ENCODE measurements at places on chromosomes 7 and 10.

DNA sequence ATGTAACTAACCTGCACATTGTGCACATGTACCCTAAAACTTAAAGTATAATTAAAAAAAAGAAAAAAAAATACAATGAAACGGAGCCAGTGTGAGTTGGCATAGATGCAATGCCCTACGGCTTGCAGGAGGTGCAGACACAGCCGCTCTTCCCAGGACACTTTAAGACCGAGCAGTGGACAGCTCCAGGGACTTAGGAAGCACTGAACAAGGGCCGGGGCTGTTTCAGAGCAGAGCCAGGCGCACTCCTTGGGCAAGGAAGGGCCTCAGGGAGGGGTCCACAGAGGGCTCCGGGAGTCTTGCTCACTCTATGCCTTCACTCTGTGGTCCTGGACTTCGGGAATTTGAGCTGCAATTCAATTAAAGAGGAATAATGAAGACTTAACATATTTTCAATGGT is 355.3 kb downstream of the TCERG1L start:
- DNase-seq: no peak

GRCh38 chr7:66939325-66939724 is 18.3 kb downstream of the TMEM248 start:
- no peak for DNase-seq

DNA sequence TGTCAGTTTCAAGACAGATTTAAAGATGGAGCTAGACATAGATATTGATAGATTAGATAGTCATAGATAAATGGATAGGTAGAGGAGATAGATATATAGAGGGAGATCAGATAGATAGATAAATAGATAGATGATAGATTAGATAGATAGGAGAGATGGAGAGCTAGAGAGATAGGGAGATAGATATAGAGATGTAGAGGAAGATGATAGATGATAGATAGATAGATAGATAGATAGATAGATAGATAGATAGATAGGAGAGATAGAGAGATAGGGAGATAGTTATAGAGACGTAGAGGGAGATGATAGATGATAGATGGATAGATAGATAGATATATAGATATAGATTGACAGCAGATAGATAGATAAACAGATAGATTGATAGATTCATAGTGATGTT is 1038.8 kb upstream of the AUTS2 start:
- DNase-seq: no peak

- DNase-seq: no peak
Observed at GRCh38 chr10:68560186-68560942, at the start of gene TET1. Gene TET1, plus strand, starts transcription at chr10:68560337. Its CDS starts 12,002 bp downstream, at chr10:68572339.

DNA sequence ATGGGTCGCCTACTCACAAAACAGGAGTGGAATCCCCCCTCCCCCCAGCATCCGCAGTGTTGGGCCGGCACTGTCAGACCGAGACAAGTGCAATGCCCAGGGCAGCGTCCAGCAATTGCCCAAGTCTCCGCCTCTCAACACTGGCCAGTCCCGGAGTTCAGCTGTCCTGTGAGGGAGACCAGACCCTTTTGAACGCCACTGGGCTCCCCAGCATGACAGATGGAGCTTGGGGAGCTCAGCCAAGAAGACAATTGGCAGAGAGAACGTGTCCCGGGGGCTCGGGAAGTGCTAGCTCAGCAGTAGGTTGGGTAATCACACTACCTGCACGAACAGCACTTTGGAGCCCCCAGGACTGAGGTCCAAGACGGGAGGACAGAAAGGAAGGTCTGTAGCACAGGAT is 4.7 kb downstream of the COPS6 start:
- DNase-seq: no peak

DNA sequence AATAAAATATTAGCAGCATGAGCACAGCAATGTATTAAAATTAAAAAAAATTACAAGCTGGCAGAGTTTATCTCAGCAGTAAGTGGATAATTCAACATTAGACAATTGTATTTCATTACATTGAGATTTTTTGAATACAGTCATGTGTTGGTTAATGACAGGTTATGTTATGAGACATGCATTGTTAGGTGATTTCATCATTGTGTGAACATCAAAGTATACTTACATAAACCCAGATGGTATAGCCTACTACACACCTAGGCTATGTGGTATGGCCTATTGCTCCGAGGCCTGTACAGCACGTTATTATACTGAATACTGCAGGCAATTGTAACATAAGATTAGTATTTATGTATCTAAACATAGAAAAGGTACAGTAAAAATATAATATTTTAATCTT is 29.7 kb downstream of the CCDC6 start:
- DNase-seq: no peak

DNA sequence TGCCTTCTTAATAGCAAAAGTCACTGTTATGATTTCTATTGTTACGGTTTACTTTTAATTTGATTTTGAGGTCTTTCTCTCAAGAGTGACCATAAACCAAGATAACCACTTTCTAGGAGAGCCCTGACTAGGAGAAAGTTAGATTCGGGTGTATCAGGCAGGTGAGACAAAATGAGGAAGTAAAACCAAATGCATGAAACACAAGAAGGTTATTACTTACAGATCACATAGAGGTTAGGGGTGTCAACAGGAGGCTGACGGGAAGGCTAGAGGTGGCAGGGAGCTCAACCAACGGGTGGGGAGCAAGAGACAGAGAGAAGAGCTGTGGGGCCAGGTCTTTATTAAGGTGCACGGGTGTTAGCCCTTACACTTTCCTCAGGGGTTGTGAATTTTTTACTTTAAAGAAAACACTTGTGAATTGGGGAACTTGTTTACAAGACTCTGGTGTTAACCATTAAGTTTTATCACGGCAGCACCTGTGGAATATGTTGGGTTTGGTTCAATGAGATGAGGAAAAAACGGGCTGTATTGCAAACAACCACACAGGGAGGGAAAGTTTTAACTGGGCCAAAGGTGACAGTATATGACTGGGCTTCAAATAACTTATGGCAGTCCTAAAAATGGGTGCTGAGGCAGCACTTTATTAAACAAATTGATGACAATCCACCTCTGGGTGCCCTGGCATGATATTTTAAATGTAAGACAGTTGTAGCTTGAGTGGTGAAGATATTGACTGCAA is 154.9 kb downstream of the SDHAF3 start:
- DNase-seq: no peak

DNA sequence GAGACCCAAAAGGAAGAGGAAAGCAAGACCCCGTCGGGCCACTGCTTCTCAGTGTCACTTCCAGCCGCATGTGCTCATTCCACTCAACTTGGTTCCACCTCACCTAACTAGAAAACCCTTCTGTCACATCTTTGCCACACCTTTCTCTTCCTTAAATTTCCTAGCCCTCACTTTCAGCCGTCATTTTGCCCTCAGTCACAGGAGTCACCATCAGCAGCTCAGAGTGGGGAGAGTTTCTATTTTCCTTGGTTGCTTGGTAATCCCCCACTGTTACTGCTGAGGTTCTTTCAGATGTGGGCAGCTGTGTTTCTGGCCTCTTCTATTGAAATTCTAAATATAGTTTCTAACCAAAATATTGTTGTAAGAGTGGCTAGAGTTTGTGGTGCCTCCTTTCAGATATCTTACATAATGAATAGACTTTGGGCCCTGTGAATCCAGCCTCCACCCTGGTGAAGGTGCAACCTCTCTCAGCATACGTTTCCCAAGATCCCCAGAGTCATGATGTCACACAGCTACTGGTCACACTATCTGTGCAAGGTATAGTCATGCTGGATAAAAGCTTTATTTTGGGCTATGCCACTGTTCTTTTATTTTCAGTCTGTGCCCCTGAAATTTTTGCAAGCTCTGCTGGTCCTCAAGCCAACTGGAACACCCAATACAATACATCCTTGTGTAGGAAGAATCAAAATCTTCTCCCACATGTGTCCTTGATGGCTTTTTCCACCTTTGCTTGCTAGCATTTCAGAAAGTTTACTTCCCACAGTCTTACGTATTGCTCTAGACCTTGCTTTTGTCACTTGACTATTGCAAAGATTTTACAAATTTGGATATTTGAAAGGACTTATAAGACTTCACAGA is 9.2 kb downstream of the AGBL3 start:
- no peak for DNase-seq

DNA sequence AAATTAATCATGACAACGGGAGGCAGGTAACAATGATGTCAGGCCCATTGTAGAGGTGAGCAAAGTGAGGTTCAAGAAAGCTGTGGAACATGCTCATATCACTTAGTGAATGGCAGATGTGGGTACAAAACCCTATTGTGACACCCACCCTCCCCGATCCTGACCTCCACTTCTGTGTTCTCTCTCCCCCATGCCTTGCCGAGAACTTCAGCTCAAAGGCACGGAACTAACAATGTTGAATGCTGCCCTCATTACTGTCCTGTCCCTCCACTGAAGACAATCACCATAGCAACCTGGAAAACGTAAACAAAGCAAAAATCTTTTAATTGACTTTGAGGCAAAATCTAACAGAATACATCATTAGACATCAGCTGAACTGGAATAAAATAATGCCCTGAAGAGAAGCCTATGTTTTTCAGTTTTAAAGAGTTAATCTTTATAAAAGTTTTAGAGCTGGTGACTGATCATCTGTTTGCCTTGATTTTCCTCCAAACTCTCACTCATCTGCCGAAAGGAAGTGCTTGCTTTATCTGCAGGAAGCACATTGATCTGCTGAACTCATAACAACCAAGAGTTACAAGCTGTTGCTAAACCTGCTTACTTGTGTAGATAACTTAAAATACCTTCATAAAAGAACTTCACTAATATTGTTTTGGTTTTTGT is 133.6 kb downstream of the CUBN start:
- no peak for DNase-seq

- DNase-seq: no peak
Observed at GRCh38 chr7:115533785-115534184, 496.8 kb downstream of the TFEC start.

GRCh38 chr7:105141068-105141467 is 127.1 kb downstream of the KMT2E start:
- no peak for DNase-seq

DNA sequence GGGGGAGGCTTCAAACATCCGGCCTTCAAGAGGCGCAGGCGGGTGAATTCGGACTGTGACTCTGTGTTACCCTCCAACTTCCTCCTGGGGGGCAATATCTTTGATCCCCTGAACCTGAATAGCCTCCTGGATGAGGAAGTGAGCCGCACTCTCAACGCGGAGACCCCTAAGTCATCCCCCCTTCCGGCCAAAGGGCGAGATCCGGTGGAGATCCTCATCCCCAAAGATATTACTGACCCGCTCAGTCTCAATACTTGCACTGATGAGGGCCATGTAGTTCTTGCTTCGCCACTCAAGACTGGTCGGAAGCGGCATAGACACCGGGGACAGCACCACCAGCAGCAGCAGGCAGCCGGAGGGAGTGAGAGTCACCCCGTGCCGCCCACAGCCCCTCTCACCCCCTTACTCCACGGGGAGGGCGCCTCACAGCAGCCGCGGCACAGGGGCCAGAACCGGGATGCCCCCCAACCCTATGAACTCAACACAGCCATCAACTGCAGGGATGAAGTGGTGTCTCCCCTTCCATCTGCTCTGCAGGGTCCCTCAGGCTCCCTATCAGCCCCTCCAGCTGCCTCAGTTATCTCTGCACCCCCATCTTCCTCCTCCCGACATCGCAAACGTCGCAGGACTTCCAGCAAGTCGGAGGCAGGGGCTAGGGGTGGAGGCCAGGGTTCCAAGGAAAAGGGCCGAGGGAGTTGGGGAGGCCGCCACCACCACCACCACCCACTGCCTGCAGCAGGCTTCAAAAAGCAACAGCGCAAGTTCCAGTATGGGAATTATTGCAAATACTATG is 1.1 kb downstream of the MEPCE start:
- DNase-seq: peak; percentile 39

DNA sequence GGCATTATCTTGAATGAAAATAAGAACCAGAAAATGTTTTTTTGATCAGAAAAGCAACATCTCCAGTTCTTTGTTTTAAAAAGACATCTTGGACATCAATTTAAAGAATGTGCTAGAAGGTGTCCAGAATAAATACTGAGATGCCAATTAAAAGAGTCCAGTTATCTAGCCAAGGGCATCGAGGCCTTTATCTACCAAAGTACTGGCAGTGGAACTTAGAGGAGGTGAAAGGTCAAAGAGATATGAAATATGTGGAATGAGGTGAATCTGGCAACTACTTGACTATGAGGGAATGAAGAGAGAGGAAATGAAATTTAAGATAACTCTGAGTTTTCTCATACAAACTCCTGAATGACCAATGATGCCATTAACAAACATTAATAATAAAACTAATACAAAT is 154.3 kb upstream of the GNAI1 start:
- no peak for DNase-seq

- no peak for DNase-seq
Observed at GRCh38 chr7:14377646-14378266, 388.3 kb upstream of the ETV1 start.

- no peak for DNase-seq
Observed at GRCh38 chr7:155709453-155709852, 65.0 kb downstream of the RBM33 start.

- no peak for DNase-seq
Observed at GRCh38 chr10:73859784-73860491, 14.4 kb downstream of the CAMK2G start.

- DNase-seq: no peak
Observed at GRCh38 chr10:72250666-72251065, 23.1 kb upstream of the DDIT4 start.

DNA sequence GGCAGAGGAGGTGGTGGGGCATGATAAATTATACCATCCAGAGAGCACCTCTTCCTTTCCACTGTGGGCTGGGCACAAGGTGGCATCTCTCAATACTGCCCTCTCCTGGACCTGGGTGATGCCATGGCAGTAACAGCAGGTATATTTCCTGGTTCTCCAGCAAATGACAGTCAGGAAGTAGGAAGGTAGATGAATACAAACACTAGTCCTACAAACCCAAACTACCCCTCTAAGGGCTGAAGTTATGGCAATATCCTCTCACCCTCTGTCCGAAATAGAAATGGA is 1004.9 kb downstream of the KCNMA1 start:
- DNase-seq: no peak

DNA sequence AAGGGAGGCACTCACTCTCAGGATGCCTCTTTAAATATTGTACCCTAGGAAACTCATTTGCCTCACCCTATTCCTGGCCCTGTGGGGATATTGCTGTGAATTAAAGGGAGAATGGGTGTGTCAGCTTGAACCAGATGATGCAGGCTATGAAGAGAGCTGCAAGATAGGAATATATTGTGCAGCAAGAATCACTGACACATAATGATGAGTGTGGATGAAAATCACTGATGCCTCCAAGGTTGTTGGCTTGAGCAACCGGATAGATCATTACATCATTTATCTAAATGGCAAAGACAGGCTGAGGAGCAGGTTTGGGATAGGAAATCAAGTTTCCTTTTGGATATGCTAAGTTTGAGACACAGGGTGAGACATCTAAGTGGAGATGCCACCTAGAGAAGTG is 6.2 kb downstream of the SLC26A4 start:
- DNase-seq: no peak

- DNase-seq: no peak
Observed at GRCh38 chr10:77511498-77512218, 126.0 kb downstream of the KCNMA1 start.

- DNase-seq: no peak
Observed at GRCh38 chr10:95832216-95833041, 75.3 kb upstream of the CC2D2B start.

DNA sequence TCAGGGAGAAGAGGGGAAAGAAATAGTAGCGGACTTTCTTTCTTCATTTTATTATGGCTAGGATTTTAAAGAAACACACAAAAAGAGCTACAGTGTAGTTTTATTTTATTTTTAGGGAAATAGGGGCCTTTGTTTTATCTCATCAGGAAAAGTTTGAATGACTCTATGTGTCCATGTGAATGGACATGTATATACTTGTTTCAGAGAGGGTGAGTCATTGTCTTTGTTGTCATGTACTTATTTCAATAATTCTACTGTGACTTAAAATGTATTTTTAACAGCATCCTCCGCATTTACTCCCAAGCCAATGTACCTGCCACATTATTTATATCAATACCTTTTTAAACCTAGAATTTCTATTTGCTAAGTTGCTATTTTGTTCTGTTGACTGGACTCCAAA is 569.5 kb downstream of the SORCS3 start:
- DNase-seq: no peak
